ENCODE measurements at places on chromosomes 16 and 17.

DNA sequence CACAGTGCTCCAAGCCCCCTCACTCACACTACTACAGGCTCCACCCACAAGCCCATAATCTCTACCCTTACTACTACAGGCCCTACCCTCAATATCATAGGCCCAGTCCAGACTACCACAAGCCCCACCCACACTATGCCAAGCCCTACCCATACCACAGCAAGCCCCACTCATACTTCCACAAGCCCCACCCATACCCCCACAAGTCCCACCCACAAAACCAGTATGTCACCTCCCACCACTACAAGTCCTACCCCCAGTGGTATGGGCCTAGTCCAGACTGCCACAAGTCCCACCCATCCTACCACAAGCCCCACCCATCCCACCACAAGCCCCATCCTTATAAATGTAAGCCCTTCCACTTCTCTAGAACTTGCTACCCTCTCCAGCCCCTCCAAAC, 13.8 kb downstream of the RIPOR1 start:
- DNase-seq, result peak; percentile 87

- DNase-seq, result no peak
Observed at GRCh38 chr16:89565256-89565505, 4.7 kb downstream of the RPL13 start.

DNA sequence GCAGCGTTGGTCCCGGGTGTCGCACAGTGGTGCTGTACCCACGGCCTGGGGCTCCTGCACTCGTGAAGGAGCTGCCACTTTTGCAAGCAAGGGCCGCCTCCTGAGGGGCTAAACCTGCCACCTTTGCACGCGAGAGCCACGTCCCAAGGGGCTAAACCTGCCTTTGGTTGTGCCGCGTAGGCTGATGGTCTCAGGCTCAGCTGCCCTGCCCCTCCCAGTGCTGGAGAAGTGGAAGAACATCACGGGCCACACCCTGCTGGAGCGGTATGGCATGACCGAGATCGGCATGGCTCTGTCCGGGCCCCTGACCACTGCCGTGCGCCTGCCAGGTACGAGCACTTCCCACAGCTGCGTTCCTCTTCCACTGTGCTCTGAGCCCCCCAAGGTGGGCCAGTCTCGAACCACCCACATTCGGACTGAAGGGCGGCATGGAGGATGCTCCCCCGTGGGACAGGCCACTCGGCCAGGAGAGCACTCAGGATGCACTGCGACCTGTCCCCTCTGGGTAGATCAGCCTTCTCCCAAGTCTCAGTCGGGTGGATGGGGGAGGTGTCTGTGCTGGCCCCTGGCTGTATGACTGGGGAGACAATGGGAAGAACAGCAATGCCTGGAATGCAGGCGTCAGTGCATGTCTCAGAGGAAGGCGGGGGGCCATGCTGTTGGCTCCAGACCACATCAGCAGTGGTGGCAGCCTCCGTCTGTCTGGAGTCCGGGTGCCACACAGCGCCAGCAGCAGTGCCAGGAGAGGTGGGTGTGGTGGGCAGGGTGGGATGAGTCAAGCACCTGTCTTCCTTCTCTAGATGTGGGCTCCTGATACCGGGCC, 20.7 kb downstream of the ACSF3 start:
- DNase-seq, result peak; percentile 67

- DNase-seq, result peak; percentile 75
Observed at GRCh38 chr17:39791111-39791992, 53.6 kb downstream of the GRB7 start.

GRCh38 chr17:19487024-19487600, 46.5 kb upstream of the SLC47A1 start:
- DNase-seq, result peak; percentile 13

GRCh38 chr16:24993722-24994686, 21.2 kb downstream of the ARHGAP17 start:
- DNase-seq, result no peak

DNA sequence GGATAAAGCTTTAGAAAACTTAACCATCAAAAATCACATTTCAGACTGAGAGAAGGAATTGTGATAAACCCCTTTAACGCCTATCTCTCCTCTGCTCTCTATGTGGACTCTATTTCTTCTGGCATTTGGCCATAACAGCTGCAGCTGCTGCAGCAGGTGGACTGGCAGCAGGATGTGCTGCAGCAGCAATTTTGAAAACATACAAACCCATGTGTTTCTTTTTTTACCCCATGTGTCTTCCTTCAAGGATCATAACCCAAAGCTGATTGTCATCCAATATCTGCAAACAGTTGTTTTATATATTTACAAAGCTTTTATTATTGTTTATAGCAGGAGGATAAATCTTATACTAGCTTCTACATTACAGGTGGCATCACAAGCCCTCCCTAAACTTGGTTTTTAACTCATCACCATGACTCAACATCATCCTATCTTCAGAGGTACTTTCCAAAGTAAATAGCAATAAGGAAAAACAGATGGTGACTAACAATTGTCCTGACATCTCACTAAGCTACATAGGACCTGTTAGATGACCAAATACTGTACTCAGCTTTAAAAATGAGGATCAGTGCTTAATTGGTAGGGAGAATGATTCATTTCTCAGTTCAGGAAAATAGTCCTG, 14.5 kb upstream of the KRTAP9-2 start:
- no peak for DNase-seq

DNA sequence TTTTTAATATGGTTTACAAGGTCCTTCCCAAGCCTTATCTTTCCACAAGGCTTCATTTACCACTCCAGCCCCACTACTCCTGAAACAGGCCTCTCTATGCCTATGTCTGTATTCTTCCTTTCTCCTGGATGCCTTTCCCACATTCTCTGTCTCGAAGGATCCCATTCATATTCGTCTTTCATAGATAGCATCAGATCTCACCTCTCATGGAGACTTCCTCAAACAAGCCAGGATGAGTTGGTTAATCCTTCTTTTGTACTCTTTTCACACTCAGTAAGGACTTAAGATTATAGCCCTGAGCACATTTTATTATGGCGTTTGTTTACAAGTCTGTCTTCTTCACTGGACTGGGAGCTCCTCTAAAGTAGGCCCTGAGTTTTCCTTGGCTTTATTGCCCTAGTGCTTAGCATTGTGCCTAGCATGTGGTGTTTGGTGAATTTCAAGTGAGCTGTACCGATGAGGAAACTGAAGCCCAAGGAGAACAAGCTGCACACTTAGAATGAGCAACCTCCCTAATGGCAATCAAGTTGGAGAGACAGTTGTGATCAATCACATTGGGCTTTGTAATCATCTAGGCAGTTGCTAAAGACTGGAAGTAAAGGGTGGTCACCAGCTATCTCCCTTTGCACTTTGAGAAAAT, 10.0 kb upstream of the TBX4 start:
- no peak for DNase-seq

DNA sequence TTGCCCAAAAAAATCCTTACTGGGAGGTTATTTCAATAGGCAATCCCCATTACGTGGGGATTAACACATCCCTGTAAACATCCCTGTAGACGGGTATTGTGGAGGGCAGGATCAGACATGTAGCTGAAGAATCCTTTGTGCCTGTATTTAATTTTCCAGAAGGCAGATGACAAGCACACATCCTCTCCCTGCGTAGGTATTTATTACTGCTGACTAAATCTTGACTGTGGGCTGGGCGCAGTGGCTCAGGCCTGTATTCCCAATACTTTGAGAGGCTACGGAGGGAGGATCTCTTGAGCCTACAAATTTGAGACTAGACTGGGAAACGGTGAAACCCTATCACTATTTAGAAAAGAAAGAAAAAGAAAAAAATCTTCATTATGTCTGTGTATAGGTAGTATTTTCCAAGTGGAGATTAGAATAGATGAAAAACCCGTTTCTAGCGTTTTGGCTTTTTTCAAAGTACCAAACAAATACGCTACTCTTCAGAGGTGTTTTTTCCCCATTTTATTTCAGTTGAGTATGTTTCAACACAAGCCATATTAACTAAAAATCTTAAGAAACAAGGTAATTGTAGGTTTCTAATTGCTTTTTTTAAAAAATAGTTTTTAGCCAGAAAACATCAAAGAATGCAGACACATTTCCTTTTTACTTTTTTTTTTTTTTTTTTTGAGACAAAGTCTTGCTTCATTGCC, 1.5 kb upstream of the MARF1 start:
- DNase-seq, result no peak

- DNase-seq, result no peak
Observed at GRCh38 chr17:17723354-17724261, 42.4 kb downstream of the RAI1 start.

GRCh38 chr17:56908001-56908542, 5.8 kb downstream of the TRIM25 start:
- no peak for DNase-seq

DNA sequence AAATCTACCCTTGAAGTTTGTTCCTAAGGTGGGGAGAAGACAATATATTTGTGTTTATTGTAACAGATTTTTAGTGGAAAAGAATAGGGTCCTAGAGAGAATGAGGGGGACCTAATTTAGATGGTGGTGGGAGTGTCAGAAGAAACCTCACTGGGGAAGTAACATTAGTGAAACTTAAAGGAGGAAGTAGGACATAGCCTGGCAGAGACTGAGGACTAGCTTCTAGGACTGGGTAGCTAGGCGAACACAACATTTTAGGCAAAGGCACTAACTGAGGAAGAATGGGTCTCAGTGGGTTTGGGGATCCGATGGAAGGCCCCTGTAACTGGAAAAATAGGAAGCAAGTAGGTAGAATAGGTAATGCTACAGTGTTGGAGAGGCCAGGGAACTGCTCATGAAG, 4.2 kb upstream of the ARL2BP start:
- no peak for DNase-seq

DNA sequence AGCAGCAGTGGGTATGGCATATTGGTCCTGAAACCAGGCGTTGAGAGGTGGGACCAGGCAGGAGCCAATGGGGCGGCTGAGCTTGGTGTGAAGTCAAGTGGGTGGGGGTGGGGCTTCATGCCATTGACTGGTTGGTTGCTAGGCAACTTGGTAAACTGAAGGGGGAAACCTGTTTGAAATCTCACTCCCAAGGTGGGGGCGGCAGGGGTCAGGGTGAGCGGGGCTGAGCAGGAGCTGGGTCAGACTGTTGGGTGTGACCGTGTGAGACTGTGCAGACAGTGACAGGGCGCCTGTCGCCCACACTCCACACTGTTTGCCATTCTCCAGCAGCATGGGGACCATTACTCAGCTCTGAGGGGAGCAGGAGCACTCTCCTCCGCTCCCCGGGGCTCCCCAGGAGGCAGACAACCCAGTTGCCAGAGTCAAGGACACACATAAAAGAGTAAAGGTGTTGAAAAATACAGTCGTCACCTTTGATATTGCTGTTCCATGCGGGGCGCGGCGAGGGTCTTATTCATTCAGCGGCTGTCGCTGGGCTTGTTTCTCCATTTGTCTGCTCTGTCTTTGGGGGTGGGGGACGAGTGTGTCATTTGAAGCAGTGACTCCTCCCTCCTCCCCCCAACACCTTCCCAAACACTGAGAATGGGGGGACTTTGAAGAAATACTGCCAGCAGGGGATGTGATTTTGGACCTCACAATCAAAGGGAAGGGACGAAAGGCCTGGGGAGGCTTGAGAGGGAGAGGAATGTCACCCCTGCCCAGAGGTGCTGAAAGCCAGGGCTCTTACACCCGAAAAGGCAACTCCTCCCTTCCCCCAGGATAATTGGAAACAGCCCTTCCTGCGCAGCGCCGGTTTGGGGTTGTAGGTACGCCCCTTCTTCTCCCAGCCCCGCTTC, 1.2 kb upstream of the EFNB3 start:
- no peak for DNase-seq

GRCh38 chr16:85588562-85589503, 24.3 kb upstream of the GSE1 start:
- DNase-seq, result no peak

DNA sequence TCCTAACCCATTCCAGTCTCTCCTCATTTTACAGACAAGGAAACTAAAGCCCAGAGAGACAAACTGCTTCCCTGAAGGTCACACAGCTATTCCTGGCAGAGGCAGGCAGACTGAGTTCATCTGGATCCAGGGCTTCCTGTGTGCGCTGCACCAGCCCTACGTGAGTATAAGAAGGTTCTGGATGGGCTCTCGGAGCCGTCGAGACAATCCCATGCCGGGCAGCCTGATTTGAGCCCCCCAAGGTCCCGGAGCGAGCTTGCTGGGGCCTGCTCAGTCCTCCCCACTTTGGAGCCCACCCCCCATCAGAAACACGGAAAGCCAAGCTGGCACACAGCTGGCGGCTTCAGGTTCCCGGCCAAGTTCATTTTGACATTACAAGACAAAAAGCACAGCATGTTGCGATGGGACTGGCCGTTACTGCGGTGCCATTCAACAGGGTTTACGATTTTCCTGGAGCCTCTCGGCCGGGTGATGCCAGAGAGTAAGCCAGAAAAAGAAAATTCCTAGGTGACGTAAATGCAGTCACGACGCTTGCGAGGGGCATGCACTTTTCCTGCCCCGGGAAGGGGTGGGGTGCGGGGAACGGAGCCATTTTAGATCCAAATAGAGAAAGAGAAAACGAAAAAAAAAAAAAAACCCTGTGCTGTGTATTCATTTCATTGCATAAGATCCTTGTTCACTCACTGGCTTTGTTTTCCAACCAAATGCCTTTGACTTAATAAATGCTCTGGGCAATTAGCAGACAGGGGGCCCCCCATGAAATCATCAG, 167.1 kb upstream of the FOXF1 start:
- DNase-seq, result no peak

DNA sequence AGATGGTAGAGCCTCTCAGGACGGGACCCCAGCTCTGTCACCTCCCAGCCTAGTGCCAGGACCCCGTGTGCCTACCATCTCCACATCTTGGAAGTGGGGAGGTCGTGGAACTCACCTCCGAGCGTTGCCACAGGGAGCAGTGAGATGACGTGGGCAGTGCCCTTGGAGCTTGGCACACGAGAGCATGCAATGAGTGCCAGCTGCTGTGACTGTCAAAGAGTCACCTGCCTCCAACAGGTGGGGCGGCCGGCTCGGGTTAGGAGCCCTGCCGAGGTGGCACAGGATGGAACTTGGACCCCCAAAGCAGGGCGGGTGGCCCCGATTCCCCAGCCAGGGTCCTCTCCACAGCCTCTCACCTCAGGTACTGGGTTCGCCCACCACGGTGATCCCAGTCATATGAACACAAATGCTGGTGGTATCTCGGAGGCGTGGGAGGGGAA, 5.5 kb downstream of the VPS4A start:
- DNase-seq, result no peak

DNA sequence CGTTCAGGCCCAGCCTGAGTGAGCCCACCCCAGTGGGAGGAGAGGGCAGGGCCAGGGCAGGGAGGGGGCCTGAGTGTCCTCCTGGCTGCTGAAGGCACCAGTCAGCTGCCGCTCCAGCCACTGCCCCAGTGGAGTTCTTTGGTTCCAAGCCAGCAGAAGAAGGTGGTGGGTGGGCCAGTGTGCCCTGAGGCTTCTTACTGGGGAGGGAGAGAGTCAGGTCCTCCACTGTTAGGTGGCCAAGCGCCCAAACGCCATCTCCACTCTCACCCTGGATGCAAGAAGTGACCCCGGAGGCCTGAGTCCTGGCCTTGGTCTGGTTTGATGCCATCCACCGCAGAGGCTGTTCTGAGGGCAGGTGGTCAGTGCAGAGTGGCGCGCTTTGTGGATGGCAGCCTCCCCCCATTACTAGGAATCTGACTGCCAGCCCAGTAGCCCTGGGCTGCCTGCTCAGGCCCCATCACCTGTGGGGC, 2.2 kb downstream of the RNF213 start:
- DNase-seq, result no peak

DNA sequence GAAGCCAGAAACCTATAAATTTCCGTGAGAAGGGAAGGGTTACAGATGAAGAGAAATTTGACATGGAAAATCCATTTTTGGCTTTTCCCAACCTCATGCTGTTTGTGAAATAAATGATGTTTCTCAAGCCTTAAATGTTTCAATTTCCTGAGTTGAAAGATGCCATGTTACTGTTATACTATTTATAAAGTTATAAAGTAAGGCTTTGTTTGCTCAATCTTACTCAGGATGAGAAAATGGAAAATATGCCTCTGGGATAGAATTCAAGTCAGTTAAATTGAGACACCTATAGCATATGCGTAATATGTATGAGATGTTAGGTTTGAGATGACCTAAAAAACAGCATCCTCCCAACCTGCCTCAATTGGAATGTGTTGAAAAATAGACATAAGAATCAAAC, 19.9 kb upstream of the FAM20A start:
- no peak for DNase-seq
